Tibial nerve (tissue), 4 donors: ENCODE measurements at places on chromosomes 16 and 17. TPM values are rescaled to one million over a fixed set of nuclear protein-coding genes. Genes with fewer than 3 reads are reported as not detected.
A peak's percentile ranks its signal among the peaks of the same experiment; 100 is the strongest.

SNTB2 gene
- total RNA-seq = 33.1 TPM

KRT40 gene
- total RNA-seq = not detected

ZG16B gene
- total RNA-seq = not detected

DNA sequence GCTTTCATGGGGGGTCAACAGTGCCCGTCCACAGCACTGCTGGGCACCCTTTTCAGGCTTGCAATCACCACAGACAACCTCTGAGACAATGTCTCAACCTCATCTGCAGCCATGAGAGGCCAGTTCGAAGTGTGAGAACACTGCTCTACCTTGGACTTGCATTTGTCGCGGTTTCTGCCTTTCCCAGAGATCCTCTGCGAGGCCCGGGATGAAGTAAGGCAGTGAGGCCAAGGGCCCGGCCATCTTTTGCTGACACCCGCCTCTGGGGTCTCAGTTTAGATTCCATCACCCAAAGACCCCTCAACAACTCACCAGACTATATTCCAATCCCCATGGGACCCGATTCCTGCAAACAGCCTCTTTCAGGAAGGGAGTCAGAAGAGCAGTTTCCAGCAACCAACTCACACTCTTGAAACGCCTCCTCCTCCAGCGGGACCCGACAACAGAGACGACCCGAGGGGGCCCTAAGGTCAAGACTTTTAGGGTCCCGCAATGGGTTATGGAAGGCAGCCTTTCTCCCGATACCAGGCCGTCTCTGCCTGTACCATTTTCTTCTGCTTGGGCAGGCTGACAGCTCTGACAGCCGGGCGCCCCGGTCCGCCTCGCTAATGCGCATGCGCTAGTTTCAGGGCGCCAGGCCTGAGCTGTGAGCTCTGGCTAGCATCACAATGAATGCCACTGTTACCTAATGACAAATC, 576.0 kb downstream of the KCNJ18 start:
- H3K4me1 ChIP-seq = no peaks in the 10 kb centered on the region
- no peaks in the 10 kb centered on the region for H3K36me3 ChIP-seq
- H3K4me3 ChIP-seq = no peak overlapping the region
- no peaks in the 10 kb centered on the region for H3K27me3 ChIP-seq
- no peak overlapping the region for H3K27ac ChIP-seq
- no peak for DNase-seq

DNA sequence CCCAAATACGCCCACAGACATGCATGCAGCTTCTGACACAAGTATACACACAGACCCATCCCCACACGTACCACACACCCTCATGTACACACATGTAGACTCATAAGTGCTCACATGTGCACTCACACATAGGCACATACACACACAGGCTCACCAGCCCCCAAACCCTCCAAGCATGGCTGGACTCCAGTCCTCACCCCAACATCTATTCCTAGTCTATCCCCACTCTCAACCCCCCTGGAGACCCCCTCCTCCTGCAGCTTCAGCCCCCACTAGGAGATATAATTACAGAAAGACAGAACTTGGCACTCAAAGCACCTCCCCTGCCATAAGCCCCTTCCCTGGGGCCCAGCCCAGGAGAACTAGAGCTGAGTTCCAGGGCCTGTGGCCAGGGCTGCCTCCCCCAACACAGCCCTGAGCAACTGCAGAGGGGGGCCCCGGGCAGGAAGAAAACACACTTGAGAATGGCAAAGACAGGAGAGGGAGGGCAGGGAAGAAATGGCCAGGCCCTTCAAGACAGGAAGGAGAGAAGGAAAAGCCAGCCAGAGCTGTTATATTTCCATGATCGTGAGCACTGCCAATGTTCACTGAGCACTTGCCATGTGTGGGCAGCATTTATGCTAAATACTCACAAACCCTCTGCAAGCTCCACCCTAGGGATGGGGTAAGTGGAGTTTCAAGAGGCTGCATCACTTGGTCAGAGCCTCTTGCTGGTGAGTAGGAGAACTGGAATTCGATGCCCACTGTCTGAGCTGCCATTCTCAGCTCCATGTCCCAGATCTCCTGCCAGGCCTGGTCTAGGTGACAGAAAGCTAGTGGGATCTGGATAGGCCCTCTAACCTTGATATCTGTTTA, 224.5 kb downstream of the ZNF423 start:
- no peaks in the 10 kb centered on the region for H3K4me1 ChIP-seq
- no peak overlapping the region for H3K4me3 ChIP-seq
- no peak for DNase-seq
- peaks cover 18% of the 10 kb centered on the region for H3K36me3 ChIP-seq
- H3K27ac ChIP-seq = no peak overlapping the region

GRCh38 chr16:22192261-22193062, 13.6 kb upstream of the EEF2K start:
- no peaks in the 10 kb centered on the region for H3K36me3 ChIP-seq
- DNase-seq = peak; percentile 81
- peaks cover 52% of the 10 kb centered on the region for H3K4me1 ChIP-seq
- no peaks in the 10 kb centered on the region for H3K27me3 ChIP-seq
- peak overlapping the region; percentile 98 for H3K27ac ChIP-seq

GRCh38 chr17:2647957-2648356, 54.5 kb downstream of the PAFAH1B1 start:
- no peak for DNase-seq
- no peaks in the 10 kb centered on the region for H3K4me1 ChIP-seq
- no peak overlapping the region for H3K27ac ChIP-seq
- H3K4me3 ChIP-seq = no peak overlapping the region
- peaks cover 46% of the 10 kb centered on the region for H3K36me3 ChIP-seq
